Esophagus muscularis mucosa (tissue), 4 donors: ENCODE measurements at places on chromosomes 5 and 9. TPM values are rescaled to one million over a fixed set of nuclear protein-coding genes. Genes with fewer than 3 reads are reported as not detected.

The AQP7 gene
- 1.5 TPM for total RNA-seq

DNA sequence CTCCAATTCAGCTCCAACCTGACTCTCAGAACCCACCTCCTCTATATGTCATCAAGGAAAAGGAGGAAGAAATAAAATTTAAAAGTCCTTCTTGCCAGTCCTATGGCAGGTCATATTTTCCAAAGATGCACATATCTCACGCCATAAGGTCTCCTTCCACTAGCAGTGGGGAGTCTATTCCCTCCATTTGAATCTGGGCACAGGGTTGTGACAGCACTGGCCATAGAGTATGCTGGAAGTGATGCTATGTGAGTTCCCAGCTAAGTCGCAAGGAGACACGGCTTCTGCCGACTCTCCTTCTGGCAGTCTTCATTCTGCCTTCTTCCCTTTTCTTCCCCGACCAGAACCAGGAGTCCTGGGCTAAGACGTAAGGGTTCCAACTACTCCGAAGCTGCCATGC, 883.9 kb upstream of the DMAC1 start:
- H3K27me3 ChIP-seq, result no peaks in the 10 kb centered on the region
- H3K36me3 ChIP-seq, result no peaks in the 10 kb centered on the region
- DNase-seq, result no peak
- H3K4me3 ChIP-seq, result no peak overlapping the region
- no peak overlapping the region for H3K27ac ChIP-seq

DNA sequence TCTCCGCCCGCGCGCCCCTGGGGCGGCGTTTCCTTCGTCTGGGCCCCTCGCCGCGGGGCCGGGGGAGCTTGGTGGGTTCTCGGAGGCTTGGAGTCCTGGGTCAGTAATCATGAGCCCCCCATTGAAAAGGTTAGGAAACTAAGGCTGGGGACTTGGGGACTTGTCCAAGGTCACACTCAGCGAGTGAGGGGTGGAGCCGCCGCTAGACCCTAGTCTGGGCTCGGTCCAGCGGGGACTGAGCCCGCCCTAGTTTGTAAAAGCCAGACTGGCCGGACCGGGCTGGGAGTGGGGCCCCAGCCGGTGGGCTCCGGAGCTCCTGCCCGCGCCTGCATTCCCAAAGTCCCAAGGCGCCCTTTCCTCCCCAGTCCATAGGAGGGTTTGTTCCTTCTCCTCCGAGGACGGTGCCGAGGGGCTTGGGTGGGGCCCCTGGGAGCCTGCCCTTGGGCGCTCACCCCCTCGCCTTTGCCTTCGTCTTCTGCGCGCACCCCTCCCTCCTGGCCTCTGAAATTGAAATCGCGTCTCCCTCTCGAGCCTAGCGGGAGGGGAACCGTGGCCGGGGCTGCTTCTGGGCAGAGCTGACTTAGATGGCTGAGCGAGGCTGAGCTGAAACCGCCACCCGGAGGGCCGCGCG, 995 bp downstream of the OLFM1 start:
- H3K4me1 ChIP-seq, result peaks cover 48% of the 10 kb centered on the region
- no peak overlapping the region for H3K27ac ChIP-seq
- DNase-seq, result no peak
- H3K36me3 ChIP-seq, result no peaks in the 10 kb centered on the region
- H3K27me3 ChIP-seq, result peaks cover 18% of the 10 kb centered on the region

DNA sequence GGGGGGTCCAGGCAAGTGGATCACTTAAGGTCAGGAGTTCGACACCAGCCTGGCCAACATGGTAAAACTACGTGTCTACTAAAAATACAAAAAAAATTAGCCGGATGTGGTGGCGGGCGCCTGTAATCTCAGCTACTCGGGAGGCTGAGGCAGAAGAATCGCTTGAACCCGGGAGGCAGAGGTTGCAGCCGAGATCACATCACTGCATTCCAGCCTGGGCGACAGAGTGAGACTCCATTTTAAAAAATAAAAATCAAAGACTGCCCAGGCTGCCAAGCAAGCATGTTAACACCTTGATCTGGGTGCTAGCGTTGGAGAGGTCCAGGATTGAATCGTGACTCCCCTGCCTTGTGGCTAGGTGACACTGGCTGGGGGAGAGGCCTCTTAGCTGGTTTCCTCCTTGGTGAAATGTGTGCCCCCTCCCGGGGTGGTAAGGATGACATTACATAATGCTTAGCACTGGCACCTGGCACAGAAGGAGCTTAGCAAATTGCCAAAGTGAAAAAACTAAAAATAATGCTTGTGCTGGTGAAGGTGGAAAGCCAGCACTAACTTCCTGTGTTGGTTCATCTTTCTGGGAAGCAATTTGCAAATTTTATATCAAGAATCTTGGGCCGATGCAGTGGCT, 2.2 kb upstream of the CIZ1 start:
- H3K36me3 ChIP-seq, result peaks cover 16% of the 10 kb centered on the region
- peaks cover 23% of the 10 kb centered on the region for H3K4me1 ChIP-seq
- no peak for DNase-seq
- no peaks in the 10 kb centered on the region for H3K27me3 ChIP-seq
- peak overlapping the region; percentile 95 for H3K27ac ChIP-seq

GRCh38 chr5:159610966-159611579, 280.8 kb upstream of the IL12B start:
- no peaks in the 10 kb centered on the region for H3K27me3 ChIP-seq
- H3K36me3 ChIP-seq, result no peaks in the 10 kb centered on the region
- H3K4me3 ChIP-seq, result no peak overlapping the region

DNA sequence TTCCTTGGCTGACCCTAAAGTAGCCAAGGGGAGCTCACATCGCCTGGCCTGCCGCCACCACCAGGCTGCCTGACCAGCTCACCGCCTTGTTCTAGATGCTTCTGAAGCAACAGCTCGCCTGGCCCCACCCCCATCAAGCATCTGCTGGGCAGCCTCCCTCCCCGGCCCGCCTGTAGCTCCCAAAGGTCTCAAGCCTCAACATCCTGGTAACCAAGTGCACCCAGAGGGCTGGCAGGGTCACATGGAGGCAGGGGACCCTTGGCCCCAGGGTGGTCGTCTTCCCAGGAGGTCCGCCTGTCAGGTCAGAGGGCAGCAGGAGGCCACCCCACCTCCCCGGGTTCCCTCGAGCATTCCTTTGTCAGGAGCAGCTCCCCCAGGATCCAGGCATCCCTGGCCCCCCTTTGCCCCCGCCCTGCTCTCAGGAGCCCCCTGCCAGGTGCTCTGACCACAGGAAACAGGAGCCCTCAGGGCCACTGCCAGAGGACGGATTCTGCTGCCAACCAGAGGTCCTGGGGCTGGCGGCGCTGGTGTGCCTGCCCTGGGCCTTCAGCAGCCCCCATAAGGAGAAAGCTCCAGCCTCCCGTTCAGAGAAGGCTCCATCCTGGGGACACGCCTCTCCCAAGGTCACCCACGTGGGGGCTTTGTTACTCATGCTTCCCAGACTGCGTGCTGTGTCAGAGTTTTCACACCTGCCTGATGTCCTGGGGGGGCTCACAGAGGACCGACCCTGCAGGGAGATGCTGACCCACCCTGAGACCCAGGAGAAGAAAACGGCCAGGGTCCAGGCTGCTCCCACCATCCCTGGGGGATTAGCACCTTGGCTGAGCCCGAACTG, 3.5 kb upstream of the LRRC14B start:
- no peaks in the 10 kb centered on the region for H3K36me3 ChIP-seq
- no peak for DNase-seq

- no peaks in the 10 kb centered on the region for H3K27me3 ChIP-seq
- peak overlapping the region; percentile 16 for H3K27ac ChIP-seq
- no peak for DNase-seq
These were observed 341.2 kb upstream of the WWC1 start for GRCh38 chr5:167950126-167950721.

DNA sequence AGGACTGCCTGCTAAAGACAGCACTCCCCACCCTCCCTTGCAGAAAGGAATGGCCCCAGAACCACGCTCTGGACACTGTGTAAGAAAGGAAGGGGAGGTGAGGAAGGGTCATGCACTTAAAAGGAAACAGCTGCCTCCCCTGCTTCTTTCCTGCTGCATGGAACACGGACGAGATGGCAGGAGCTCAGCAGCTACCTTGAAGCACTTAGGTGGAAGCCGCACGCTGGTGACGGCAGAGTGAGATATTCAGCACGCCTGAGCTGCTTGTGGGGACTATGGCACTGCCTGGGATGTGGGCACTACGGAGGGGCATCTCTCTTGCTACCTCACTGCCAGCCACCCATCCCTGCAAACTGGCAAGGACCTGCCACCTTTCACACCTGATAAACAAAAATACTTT, 101.5 kb downstream of the VAV2 start:
- DNase-seq, result no peak
- H3K4me1 ChIP-seq, result no peaks in the 10 kb centered on the region
- H3K4me3 ChIP-seq, result no peak overlapping the region
- H3K36me3 ChIP-seq, result peaks cover 8% of the 10 kb centered on the region
- H3K27ac ChIP-seq, result no peak overlapping the region

- no peaks in the 10 kb centered on the region for H3K27me3 ChIP-seq
- H3K27ac ChIP-seq, result no peak overlapping the region
- no peaks in the 10 kb centered on the region for H3K4me1 ChIP-seq
- H3K4me3 ChIP-seq, result no peak overlapping the region
- peaks cover 81% of the 10 kb centered on the region for H3K36me3 ChIP-seq
These were observed 32.3 kb downstream of the ACTL7A start for GRCh38 chr9:108894225-108894997.

GRCh38 chr5:159641371-159642039, 274.8 kb upstream of the ADRA1B start:
- no peaks in the 10 kb centered on the region for H3K36me3 ChIP-seq
- H3K4me1 ChIP-seq, result peaks cover 4% of the 10 kb centered on the region
- H3K4me3 ChIP-seq, result no peak overlapping the region
- no peaks in the 10 kb centered on the region for H3K27me3 ChIP-seq

DNA sequence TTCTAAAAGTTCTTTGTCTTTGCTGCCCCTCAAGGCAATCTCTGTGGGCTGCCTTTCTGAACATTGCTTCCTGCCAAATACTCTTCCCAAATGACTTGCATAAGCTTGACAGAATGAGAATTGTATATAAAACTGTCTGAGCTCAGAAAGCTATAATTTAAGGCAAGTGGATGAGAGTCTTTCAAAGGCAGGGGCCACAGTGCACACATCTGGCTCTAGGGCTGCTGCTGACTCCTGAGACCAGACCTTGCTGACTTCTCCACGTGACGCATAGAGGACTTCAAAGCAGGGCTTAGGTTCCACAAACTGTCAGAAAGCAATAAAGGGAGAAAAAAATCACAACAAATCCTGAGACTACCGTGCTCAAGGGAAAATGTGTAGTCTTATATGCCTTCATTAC, 79.4 kb upstream of the DIRAS2 start:
- H3K4me3 ChIP-seq, result no peak overlapping the region
- no peaks in the 10 kb centered on the region for H3K4me1 ChIP-seq
- no peaks in the 10 kb centered on the region for H3K27me3 ChIP-seq

DNA sequence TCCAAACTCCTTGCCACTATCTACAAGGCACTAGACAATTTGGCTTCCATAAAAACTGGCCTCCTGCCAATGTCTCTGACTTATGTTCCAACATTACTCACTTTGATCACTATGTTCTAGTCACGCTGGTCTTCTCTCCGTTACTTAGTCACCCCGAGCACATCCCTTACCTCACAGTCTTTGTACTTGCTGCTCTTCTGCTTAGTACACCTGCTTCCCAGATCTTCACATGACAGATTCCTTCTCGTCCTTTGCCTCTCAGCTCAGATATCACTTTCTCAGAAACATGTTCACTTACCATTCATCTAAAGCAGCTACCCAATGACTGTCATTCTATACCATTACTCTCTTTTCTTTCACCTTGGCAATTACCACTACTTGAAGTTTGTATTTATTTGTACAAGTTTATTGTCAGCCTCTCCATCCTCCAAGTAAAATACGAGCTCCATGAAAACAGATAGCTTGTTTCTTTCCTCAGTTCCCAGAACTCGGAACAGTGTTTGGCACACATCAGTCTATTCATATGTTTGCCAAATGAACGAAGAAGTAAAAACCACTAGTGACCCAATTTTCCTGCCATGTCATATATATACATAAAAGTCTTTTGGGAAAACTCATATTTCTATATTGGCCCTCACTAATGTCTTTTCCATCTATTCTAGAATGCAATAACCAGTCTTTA, 5.9 kb upstream of the SLC22A5 start:
- H3K27me3 ChIP-seq, result no peaks in the 10 kb centered on the region
- DNase-seq, result no peak
- H3K4me1 ChIP-seq, result peaks cover 22% of the 10 kb centered on the region
- no peaks in the 10 kb centered on the region for H3K36me3 ChIP-seq

GRCh38 chr5:58191443-58191842, 268.4 kb downstream of the PLK2 start:
- no peak for DNase-seq
- no peaks in the 10 kb centered on the region for H3K27me3 ChIP-seq
- H3K36me3 ChIP-seq, result no peaks in the 10 kb centered on the region

DNA sequence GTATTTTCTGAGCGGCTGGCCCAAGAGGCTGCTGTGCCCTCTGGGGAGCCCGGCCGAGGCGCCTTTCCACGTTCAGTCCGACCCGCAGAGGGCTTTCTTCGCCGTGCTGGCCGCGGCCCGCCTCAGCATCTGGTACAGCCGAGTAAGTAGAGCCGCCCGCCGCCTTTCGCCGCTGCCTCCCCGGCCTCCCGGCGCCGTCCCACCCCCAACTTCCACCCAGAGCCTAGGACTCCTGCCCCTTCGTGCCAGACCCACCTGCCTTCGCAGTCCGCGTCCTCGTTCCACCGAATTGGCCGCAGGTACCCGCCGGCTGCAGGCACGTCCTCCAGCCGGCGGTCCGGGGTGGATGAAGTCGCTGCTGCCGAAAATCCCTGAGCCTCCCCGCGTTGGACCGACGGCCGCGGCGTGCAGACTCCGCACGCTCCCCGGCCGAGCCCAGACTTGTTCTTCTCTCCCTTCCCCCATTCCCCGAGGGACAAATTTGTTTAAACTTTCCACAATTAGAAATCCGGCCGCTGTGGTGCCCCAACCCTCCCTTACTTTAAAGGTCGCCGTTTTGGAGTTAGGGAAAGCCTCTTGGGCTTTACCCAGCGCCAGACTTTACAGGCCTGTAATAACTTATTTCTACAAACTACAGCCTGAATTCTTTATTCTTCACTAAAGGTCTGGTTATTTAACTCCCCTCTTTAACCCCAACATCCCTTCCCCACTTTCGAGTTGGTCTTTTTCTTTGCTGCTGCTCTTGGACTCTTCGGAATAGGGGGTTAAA, 589 bp downstream of the RIC1 start:
- H3K4me1 ChIP-seq, result peaks cover 37% of the 10 kb centered on the region
- peak overlapping the region; percentile 99 for H3K27ac ChIP-seq
- DNase-seq, result no peak
- H3K36me3 ChIP-seq, result no peaks in the 10 kb centered on the region
- peak overlapping the region; percentile 99 for H3K4me3 ChIP-seq
- no peaks in the 10 kb centered on the region for H3K27me3 ChIP-seq
